WTC11 (cell line): ENCODE measurements at places on chromosomes 3 and 15.

GRCh38 chr3:140151321-140151720 is 216.3 kb downstream of the CLSTN2 start:
- DNase-seq = no peak

DNA sequence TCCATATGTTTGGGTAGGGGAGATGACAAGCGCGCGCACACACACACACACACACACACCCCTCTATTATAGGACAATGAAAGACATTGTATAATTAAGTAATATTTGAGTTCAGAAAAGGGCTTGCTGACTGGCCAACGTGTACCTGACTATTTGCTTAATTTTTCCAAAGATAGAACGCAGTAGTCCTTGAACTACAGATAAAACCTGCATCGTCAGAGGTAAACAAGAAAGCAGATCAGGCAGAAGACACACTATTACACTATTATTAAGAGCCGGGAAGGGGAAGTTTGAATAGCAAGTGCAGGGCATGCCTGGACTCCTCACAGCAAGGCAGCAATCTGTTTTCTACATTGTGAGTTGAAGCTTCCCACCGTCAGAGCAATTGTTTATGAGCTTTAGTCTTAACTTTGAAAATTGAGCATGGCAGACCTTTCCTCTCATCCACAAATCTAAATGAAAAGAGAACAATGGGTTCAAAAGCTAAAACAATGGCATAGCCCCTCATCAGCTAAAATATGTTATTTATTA is 427.7 kb downstream of the GABRG3 start:
- DNase-seq = no peak

- DNase-seq = no peak
These were observed 118.8 kb upstream of the GALNT15 start for GRCh38 chr3:16055606-16056211.

GRCh38 chr3:153130312-153130977 is 31.6 kb upstream of the RAP2B start:
- DNase-seq = no peak

- no peak for DNase-seq
These were observed 66.2 kb upstream of the CGNL1 start for GRCh38 chr15:57309856-57310760.

DNA sequence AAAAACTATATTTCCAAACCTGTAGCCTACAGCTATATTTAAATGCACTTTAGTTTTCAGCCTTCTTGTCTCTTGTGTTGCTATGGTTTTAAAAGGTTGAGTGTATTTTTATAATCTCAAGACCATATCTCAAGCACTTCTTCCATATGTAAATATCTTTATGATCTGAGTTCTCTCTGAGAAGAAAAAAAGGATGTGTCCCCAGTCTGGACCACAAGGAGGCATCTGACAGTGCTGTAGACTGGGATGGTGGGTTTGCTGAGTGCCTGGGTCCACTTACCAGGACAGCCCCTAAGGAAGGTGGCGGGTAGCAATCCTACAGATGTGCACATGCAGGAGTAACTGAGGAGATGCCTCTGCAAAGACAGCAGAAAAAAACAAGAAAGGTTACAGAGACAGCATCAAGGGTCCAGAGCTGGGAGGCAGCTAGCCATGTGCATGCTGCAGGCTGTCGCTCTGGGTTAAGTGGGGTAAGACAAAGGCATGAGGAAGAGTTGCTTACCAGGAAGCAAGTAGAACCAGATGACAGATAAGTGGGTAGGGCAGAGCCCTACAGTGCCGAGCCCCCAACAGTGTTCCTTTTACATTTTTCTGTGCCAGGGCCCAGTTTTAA is 70.6 kb upstream of the SNRK start:
- no peak for DNase-seq

DNA sequence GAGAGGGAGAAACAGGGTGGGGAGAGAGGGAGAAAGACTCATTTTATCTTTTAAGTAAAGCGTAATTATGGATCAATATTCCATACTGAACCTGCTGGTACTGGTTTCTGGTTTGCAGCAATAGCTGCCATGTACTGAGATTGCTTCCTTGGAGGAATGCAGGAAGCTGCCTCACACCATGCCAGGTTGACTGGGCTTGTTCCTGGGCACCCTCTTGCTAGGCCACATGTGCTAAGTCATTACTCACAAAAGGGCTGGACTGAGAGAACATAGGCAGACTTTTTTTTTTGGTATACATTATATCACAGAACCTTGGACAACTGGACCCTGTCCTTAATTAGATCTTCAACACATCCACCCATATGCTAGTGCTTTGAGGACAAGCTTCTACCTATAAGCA is 193.4 kb downstream of the ZNF621 start:
- DNase-seq = no peak

GRCh38 chr3:56918111-56918568 is 116.4 kb upstream of the ARHGEF3 start:
- no peak for DNase-seq

DNA sequence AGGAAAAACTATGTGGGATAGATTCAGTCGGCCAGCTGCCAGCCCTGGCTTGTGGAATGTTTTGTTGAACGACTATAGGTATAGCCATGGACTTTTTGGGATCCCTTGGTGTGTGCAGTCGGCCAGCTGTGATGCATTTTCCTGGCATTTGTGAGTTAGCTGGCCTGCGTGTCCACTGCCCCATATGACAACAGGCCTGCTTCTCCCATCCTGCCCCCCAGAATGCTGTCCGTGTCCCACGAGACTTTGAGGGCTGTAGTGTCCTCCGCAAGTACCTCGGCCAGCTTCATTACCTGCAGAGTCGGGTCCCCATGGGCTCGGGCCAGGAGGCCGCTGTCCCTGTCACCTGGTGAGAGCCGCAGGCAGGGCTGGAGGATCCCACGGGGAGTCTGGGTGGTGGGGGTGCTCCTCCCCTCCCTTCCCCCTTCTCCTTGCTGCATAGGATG is 23.6 kb downstream of the PTPN23 start:
- DNase-seq = no peak

DNA sequence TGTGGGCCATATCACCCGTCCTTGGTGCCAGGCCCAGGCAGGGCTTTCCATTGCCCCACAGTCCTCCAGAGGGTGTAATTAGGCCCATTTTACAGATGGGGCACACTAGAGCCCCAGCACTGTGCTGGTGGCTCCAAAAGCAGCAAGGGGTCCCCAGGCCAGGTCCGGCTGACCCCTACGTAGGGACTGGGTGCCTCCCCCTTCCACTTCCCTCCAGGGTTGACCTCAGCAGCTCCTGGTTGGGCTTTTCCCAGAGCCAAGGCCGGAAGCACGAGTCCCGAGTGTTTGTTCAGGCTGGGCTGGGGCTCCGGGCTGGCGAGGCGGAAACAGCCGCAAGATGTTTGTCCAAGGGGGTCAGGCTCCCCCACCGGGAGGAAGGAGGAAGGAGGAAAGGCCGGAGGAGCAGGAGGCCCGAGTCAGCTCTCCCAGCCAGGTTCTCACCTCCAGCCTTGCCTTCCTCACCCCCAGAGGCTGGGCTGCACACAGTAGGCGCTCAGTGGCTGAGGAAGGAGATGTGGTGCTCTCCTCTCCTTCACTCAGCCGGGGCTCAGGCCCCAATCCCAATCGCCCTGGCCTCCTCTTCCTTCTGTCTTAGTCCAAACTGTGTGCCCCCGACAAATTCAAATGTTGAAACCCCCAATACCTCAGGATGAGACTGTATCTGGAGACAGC is 17.1 kb upstream of the PLXND1 start:
- no peak for DNase-seq

- no peak for DNase-seq
These were observed 4.4 kb downstream of the DLL4 start for GRCh38 chr15:40933517-40933902.

- DNase-seq = no peak
These were observed 134.3 kb upstream of the RARB start for GRCh38 chr3:25293736-25294135.

- DNase-seq = no peak
These were observed 188.9 kb downstream of the STXBP5L start for GRCh38 chr3:121096953-121097352.

- no peak for DNase-seq
These were observed 5.1 kb upstream of the NEDD4 start for GRCh38 chr15:55998478-55998877.

- DNase-seq = no peak
These were observed 16.2 kb downstream of the ZNF609 start for GRCh38 chr15:64476550-64476949.

GRCh38 chr15:44471885-44472455 is 44.5 kb downstream of the CTDSPL2 start:
- no peak for DNase-seq

- DNase-seq = no peak
These were observed 23.6 kb downstream of the GRAMD2A start for GRCh38 chr15:72173864-72174550.

DNA sequence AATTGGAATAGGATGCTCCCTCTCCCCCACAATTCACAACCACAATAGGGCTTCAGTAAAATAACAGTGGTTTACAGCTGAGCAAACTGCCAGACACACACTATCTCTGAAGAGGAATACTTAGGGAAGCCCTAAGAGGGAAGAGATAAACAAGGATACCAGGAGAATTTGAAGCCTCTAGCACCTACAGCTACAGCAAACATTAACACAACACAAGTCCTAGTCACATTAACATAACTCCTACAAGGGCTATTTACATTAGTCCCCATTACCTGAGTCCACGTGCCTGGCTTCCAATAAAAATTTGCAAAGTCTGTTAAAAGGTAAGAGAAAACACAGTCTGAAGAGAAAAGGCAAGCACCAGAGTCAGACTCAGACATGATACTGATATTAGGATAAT is 346.9 kb upstream of the CDIN1 start:
- no peak for DNase-seq

GRCh38 chr3:134078169-134078831 is 48.6 kb upstream of the SLCO2A1 start:
- no peak for DNase-seq

GRCh38 chr3:104908761-104909160 is 457.9 kb upstream of the ALCAM start:
- no peak for DNase-seq

DNA sequence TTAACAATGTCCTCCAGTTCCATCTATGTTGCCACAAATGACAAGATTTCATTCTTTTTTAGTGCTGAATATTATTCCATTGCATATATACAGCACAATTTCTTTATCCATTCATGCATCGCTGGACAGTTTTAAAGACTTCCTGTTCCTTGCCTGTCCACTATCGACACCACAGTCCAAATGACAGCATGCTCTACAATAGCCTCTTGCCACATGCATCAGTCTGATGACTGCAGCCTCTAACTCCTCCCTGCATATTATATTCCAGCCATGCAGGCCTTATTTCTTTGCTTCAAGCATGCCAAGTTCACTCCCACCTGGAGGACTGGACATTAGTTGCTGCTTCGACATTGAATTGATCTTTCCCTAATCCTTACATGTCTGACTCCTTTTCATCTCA is 306.2 kb downstream of the FOXP1 start:
- DNase-seq = no peak

- no peak for DNase-seq
These were observed 292.7 kb upstream of the PROK2 start for GRCh38 chr3:72077473-72078259.

- DNase-seq = no peak
These were observed 276.5 kb upstream of the P2RY1 start for GRCh38 chr3:152558386-152558785.

DNA sequence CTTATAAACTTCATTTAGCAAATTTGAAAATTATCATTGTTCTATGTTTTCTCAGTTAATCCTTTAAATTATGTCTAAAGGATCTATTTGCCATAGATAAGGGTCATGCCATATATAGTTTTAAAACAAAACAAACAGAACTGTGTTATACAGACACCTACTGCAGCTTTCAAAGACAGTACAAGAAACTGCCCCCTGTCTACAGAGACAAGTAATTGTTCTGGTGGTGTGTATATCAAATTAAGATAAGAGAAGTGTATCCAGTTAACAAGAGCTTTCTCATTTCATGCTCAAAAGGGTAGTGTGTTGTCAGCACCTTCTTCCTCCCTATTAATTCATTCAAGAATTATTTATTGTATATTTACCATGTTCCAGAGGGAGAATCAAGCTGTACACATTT is 201.2 kb downstream of the FMN1 start:
- DNase-seq = no peak

DNA sequence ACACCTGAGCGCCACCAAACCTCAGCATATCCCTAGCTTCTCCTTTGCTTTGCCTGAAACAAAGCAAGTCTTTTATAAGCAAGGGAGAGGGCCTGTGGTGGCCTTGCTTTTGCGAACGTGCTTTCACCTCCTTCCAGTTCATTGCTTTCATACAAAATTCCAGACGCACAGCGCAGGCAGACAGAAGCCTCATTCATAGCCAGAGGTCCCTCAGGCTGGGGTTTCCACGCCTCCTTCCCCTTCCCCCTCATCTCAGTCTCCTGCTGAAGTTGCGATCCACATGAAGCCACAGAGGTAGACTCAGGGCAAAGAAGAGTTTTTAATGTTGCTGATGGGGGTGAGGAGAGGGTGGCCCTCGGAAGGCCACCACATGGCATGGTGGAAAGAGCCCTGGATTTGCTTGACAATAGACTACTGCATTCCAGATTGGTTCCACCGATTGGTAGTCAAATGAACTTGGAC is 59.4 kb upstream of the FLNB start:
- DNase-seq = no peak

- DNase-seq = no peak
These were observed 10.2 kb downstream of the EEFSEC start for GRCh38 chr3:128163432-128163831.

- no peak for DNase-seq
These were observed 66.2 kb upstream of the UBE2E1 start for GRCh38 chr3:23739536-23739935.

GRCh38 chr3:126753191-126754160 is 49.4 kb downstream of the CHCHD6 start:
- no peak for DNase-seq

- DNase-seq = no peak
These were observed 124.8 kb upstream of the NR2E3 start for GRCh38 chr15:71685420-71685993.

GRCh38 chr3:24367664-24368264 is 126.9 kb downstream of the THRB start:
- DNase-seq = no peak
